ENCODE measurements at places on chromosomes 1 and 21.

GRCh38 chr1:47643306-47644211 lies 205.7 kb downstream of the FOXD2 start:
- DNase-seq: no peak

- peak; percentile 61 for DNase-seq
These were observed 773 bp upstream of the DDX59 start for GRCh38 chr1:200670242-200671118.

GRCh38 chr1:221816899-221817298 lies 75.0 kb upstream of the DUSP10 start:
- DNase-seq: no peak

DNA sequence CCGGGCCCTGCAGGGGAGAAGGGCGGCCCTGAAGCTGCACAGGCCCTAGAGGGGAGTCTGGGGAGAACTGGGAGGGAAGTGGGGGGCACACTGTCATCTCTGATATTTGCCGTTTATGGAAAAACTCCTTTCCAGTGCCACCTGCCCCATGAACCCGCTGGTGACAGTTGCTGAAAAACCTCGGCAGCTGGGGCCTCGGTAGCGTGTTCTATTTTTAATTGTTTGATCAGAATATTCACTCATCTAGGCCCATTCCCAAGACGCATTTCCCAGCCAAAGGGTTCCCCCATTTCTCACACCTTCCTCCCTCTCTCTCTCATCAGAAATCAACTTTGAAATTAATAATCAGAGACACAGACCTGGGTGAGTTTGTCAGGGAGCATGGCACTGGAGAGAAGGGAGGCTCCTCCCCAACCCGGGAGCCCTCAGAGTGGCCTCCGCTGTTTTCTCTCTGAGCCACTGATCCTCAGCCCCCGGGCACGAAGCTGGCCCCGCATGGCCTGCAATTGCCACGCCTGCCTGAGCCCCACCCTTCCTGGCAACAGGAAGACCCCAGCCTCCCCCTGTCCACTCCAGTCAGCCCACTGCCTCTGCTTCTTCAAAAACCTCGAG lies 111.1 kb downstream of the CASZ1 start:
- no peak for DNase-seq

DNA sequence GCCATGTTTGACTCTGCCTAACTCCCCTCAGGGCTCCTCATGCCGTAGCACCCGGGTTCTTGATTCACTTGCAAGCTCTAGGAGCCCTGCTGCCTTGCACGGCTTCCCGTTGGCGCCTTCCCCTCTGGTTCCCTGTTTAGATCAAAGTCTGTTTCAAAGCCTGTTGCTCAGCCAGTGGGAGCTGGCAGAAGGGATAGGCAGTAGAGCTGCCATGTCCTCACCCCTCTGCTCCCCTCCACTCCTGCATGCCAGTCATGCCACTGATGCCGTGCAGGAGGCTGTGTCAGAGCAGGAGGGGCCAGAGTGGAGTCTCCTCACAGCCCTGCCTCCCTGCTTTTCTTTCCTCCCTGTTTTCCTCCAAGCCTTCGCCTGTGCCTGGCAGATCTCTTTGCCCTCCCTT lies 26.5 kb downstream of the HMGCS2 start:
- peak; percentile 53 for DNase-seq

- DNase-seq: no peak
These were observed 29.5 kb upstream of the DMRTA2 start for GRCh38 chr1:50452700-50453099.

DNA sequence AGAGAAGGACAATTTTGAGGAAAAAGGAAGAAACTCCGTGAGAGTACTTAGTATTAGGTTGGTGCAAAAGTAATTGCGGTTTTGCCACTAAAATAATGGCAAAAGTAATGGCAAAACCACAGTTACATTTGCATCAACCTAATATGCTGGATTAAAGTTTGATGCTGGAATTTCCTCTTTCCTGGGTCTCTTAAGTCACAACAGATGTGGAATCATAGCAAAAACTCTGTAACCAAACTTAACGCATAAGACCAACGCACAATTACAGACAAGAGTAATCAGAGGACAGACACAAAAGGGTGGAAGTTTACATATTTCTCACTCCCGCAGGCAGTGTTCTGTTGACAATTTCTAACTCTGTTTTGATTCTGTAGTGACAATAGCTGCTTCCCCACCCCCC lies 182.4 kb downstream of the BACH1 start:
- DNase-seq: no peak

All from right cardiac atrium (tissue), 5 donors.